Stimulated activated CD4-positive, alpha-beta T cell treated with anti-CD3 and anti-CD28 coated beads, Interleukin-1b, Interleukin-23, amount 100 ng/mL, for 1 hour (primary cell): ENCODE measurements at places on chromosomes 3 and 15.

DNA sequence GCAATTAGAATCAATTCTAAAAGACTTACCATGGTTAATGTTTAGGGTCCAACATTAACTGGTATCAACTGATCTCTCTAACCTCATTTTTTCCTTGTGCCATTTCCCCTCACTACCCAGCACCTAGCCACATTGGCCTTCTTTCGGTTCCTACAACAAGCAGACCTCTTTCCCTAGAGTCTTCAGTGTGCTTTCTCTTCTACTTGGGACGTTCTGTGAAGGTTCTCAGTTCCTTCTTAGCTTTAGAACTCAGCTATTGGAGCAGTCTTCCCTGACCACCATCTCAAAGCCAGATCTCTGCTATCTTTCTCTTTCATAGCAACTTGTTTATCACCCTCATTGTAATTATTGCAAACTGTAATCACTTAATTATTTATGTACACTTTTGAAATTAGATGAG is 31.5 kb upstream of the MINDY4B start:
- no peak for DNase-seq

DNA sequence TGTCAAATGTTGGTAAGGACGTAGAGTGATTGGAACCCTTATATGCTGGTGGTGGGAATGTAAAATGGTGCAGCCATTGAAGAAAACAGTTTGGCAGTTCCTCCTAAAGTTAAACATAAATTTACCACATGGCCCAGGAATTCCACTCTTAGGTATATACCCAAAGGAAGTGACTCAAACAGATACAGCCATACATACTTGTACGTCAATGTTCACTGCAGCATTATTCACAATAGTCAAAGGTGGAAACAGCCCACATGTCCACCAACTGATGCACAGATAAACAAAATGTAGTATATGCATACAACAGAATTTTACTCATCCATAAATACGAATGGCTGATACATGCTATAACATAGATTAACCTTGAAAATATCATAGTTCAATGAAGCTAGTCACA is 13.2 kb downstream of the CLASP2 start:
- no peak for DNase-seq

DNA sequence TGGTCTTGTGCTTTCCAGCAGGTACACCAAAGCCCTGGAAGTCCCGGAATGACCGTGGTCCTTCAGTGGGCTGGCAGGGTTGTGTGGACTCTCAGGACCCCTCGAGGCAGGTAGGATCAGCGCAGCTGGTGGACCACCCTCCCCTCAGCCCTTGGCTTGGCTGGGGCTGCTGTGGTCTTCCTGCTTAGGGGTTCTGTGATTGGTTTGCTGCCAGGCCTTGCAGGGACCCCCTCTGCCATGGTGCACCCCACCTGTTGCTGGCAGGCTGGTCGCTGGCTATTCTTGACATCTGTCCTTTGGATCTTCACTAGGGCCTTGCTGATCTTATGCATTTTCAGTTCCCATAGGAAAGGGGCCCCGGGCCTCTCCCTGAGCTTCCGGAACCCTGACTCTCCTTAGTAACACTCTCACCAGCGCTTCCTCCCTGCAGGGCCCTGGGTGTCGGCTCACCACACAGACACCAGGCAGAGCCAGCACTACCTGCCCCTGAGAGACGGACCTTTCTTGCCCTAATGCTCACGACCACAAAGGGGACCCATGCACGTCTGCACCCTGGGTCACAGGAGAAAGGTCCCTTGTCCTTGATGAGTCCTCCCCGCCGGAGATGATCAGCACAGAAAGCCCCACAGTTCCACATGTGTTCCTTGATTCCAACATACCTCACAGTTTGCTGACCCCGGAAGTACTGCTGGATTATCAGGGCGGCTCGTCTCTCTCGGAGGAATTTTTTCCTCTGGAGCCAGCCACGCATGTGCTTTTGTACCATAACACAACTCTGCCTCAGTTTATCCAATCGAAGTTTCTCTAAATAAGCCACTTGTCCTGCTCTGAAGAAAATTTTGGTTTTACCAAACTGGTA is 51.7 kb downstream of the MYO5C start:
- no peak for DNase-seq

GRCh38 chr3:62667714-62668113 is 207.5 kb downstream of the CADPS start:
- DNase-seq, result no peak

- DNase-seq, result no peak
Observed at GRCh38 chr3:117743993-117744392, 1034.4 kb downstream of the TUSC7 start.

DNA sequence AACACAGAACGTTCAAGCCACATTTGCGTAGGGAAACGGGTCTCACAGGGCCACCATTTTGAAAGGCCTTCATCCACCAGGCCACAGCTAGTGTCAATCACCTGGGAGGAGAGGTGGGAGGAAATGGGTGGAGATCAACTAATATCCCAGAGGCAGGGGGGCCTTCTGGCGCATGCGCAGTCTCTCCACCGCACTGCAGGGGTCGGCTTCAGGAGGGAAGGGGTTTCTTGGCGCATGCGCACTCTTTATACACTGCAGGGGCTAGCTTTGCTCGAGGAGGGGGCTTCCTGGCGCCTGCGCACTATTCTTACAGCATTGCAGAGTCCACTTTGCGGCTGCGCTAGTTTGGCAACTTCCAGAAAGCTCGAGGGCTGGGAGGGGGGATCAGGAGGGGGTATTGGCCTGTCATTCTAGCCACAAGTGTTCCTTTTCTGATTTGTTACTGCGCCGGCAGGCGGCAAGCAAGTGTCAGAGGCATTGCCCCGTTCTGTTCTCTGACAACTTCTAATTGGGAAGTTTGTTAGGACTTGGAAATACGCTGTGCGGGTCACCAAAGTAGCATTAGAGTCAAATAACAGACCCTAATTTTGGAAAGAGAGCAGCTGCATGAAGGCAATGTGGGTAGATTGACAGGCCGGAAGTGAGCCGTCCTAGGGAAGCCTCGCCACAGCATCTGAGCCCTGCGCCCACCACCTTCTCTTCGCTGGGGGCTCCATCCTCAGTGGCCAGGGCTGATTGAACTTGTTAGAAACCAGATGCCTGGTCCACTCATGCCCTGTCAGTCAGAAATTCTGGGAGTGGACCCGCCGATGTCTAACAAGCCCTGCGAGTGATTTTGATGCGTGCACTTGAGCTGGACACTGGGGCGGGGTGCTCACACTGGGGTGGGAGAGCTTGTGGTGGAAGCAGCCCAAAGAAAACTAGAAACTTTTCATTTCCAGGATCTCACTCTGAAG is 173.5 kb upstream of the NDN start:
- no peak for DNase-seq

GRCh38 chr3:143429628-143430514 is 310.3 kb downstream of the CHST2 start:
- DNase-seq, result no peak

- no peak for DNase-seq
Observed at GRCh38 chr3:32371461-32372212, 20.0 kb upstream of the CMTM7 start.

- no peak for DNase-seq
Observed at GRCh38 chr3:47553407-47553806, 25.3 kb downstream of the CSPG5 start.

GRCh38 chr3:175150812-175151401 is 291.8 kb downstream of the NAALADL2 start:
- DNase-seq, result no peak

GRCh38 chr3:53016236-53016635 is 29.6 kb downstream of the SFMBT1 start:
- DNase-seq, result no peak

GRCh38 chr15:63572749-63573464 is 24.3 kb upstream of the FBXL22 start:
- DNase-seq, result no peak

DNA sequence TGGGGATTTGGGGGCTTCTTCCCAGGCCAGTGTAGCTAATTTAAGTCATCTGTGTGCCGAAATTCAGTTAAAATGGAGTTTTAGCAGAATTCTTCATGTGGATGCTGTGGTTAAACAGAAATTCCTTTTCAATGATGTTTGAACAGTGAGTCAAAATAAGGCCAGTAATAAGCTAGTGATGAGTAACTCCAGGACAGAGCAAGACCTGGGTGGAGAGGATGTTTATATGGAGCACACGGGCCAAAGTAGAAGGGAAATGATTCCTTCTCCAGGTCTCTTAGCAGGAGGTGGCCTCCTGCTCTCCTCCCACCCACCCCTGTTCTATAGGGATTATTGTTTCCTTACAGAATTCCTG is 31.9 kb upstream of the UACA start:
- DNase-seq, result no peak

GRCh38 chr3:77686560-77686959 is 646.7 kb downstream of the ROBO2 start:
- no peak for DNase-seq

GRCh38 chr15:70355275-70355795 is 257.6 kb upstream of the TLE3 start:
- DNase-seq, result no peak

- DNase-seq, result no peak
Observed at GRCh38 chr3:186217820-186218164, 108.9 kb upstream of the ETV5 start.

- no peak for DNase-seq
Observed at GRCh38 chr3:69712933-69713332, 26.3 kb upstream of the MITF start.

DNA sequence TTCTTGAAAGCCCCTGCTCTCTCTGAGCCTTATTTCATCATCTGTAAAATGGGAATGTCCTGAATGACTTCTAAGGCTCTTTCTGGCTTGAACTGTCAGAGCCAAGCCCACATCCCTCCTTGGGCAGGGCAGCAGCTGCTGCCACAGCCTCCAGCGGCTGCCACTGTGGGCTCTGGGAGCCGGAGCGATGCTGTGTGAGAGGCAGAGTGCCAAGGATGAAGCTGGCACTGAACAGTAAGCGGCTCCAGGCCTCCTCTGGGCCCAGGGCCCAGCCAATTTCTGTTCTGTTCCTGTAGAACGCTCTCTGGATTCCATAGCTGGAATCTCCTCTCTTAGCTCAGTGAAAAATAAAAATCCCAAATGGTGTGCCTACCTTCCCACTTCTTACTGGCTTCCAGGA is 4.4 kb downstream of the CPLX3 start:
- no peak for DNase-seq

DNA sequence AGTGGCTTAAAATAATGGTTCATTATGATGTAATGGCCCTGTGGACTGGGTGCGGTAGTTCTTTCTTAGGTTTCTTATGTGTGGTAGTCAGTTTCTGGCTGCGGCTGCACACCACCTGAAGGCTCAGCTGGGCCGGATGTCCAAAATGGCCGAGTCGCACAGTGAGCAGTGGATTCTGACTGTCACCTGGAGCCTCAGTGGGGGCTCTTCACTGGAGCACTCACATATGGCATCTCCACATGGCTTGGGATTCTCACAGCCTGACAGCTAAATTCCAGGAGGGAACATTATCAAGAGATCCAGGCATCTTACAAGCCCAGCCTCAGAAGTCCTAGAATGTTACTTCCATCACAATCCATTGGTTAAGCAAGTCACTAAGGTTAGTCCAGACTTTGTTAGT is 26.8 kb upstream of the ALDH1L1 start:
- no peak for DNase-seq

DNA sequence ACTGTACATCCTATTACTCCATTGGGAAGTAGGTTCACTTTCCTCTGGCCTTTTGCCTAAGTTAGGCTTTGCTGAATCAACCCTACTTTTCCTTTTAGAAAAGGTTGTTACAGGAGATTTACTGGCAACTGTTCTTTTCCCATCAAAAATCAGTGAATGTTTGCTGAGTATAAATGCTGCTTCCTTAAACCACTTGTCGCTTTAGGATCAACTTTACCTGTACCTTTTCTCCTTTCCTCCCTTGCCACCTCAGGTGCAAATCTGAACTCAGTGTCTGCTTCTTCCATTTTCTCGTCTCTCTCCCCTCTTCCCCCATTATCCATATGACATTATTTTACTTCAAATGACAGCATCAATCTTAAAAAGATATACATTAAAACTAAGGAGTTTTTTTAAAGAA is 69.5 kb upstream of the GOLGA6B start:
- DNase-seq, result no peak

DNA sequence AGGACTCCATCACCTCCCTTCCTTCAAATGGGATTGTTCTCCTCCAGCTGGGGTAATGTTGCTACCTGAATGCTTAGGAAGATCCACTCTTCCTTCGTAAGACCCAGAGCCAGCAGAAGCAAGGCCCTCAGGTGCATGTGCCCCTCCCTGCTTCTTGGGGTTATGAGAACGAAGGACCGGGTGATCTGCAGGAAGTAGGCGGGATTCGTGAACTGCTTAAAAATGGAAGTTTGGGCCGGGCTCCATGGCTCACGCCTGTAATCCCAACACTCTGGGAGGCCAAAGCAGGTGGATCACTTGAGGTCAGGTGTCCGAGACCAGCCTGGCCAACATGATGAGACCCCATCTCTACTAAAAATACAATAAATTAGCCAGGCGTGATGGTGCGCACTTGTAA is 8.0 kb downstream of the TLR9 start:
- DNase-seq, result no peak

- DNase-seq, result no peak
Observed at GRCh38 chr3:151144760-151145159, 58.3 kb downstream of the GPR171 start.

DNA sequence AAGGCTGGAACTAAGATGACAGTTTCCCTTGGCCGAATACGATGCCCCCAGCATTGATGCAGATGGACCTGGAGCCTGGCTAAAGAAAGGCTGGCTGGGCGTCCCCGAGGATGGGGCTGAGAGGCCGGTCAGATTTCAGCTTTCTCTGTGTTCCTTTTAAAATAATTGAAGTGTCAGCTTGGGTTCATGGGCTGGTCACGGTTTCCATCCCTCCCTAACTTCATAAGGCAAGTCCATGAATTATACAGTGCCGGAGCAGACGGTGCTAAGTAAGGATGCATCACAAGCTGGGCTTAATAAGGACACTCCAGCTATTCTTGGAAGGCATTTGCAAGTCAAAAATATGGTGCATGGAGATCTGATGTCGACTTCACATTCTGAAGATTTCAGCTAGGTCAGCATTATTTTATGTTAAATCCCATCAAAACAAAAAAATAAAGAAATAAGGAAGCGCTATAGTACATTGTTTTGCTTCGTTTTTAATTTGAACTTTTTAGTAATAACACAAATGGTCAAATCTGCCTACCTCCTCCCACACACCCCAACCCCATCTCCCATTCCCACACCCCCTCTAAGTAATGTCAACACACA is 220.8 kb downstream of the RPLP1 start:
- DNase-seq, result no peak

DNA sequence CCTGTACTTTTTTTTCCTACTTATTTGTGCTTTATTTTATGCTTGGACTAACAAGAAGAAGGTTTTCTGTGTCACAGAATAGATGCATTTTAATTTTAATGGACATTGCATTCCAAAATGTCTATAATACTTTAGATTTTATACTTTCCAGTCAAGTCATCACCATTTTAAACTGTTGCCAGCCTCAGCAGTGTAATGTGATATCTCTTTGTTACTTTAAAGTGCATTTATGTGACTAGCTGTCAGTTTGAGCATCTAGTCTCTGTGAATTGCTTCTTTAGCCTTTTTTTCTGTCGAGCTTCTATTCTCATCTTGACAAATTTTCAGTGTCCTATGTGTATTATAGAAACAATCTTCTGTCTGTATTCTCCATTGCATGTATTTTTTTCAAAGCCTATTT is 511.4 kb upstream of the CBLB start:
- no peak for DNase-seq
